CD4-positive, alpha-beta T cell treated with Interleukin-4 for 4 hours (primary cell): ENCODE measurements at places on chromosomes 4 and X.
A peak's percentile ranks its signal among the peaks of the same experiment; 100 is the strongest.

DNA sequence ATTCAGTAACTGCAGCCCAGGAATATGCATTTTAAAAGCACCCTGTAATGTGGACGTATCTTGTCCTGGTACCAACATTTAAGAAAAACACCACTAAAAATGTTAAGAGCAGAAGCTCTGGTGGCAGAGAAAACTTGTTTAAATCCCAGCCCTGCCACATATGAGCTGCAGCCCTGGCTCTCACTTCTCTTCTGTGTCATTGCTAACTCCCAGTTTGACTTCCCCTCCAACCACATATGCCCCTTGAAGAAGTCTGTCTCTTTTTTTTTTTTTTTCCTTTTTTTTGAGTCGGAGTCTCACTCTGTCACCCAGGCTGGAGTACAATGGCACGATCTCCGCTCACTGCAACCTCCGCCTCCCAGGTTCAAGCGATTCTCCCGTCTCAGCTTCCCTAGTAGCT lies 14.8 kb downstream of the LHFPL1 start:
- no peak for DNase-seq

DNA sequence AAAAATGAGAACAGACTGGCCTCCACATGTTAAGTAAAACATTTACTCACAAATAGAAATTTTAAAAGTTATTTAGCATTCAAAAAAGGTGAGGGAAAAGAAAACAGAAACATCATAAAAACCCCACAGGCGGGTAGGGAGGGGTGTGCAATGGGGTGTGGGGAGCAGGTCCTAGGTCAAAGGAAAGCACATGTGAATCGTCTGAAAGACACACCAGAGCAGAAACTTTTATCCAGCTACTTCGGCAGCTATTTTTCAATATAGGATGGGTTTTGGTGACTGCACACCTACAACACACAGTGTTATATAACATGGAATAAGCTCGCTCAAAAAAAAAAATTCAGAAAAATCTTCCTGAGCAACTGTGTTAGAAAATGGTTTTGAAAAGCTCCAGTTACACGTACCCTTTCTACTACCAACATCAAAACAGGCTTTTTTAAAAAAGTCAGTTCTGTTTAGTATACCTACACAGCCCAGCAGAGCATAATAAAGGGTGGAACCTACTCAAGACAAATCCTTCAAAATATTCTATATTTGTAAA lies 1.6 kb downstream of the OTUD4 start:
- peak; percentile 44 for DNase-seq

DNA sequence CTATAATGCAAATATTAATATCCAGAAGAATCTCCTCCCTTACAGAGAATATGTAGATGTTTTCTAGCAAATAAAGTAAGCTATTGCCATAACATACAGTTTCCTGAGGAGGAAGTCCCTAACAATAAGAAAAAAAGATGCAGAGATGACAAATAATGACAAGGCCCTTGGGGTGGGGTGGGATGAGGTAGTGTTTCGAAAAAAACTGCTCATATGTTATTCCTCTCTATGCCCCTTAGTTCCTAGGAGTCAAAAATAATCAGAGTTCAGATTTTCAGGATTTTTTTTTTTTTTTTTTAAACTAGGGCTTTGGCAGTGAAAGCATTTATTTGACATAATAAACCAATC lies 99.0 kb downstream of the ZAR1 start:
- no peak for DNase-seq

GRCh38 chr4:47383829-47384427 lies 79.6 kb downstream of the COMMD8 start:
- DNase-seq: peak; percentile 19

- DNase-seq: no peak
Measured at GRCh38 chr4:90317785-90318184, 190.6 kb downstream of the CCSER1 start.

- no peak for DNase-seq
Measured at GRCh38 chr4:74291471-74291870, 16.8 kb upstream of the EPGN start.

- no peak for DNase-seq
Measured at GRCh38 chrX:344371-344901, 25.8 kb upstream of the GTPBP6 start.

GRCh38 chr4:89134775-89135319 lies 23.5 kb downstream of the TIGD2 start:
- no peak for DNase-seq

GRCh38 chr4:108559068-108559793 lies 61.1 kb upstream of the RPL34 start:
- DNase-seq: no peak

DNA sequence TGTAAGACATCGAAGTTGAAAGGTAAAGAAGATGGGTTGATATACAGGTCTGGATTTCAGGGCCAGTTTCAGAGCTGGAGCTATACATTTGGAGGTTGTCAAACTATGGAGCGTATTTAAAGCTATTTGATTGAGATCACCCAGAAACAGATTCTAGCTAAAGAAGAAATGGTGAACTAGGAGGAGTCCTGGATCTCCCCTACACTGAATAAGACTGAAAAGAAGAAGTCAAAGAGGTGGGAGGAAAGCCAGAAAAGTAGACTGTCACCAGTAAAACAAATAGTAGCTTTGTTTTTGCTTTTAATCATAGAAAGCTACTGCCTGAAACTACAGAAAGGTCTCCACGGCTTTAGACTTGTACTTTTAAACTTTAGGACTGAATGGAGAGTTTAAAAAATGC lies 5.0 kb upstream of the NDP start:
- no peak for DNase-seq

DNA sequence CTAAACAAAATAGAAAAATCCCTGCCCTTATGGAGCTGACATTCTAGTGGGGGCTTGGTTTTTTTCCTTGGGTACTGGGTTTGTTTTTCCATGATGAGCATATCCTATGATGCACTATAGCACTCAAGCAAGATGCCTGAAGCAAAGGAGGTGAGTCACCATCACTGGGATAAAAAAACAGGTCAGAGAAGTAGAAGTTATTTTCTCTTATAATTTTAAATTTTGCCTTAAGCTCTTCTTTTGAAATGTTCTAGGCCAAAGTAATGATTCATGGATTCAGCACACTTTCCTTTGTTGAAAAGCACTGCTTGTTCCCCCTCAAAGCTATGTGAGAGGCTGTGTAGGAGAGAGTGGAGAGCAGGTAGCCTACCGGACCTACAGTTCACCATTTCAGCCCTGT lies 15.2 kb upstream of the CXCL2 start:
- no peak for DNase-seq

GRCh38 chr4:46937493-46937892 lies 28.4 kb upstream of the COX7B2 start:
- no peak for DNase-seq

- DNase-seq: no peak
Measured at GRCh38 chrX:46618947-46619346, 45.4 kb downstream of the CHST7 start.

GRCh38 chrX:121322159-121322558 lies 274.7 kb downstream of the GLUD2 start:
- DNase-seq: no peak

GRCh38 chr4:48778431-48779094 lies 1.5 kb downstream of the FRYL start:
- DNase-seq: peak; percentile 11

DNA sequence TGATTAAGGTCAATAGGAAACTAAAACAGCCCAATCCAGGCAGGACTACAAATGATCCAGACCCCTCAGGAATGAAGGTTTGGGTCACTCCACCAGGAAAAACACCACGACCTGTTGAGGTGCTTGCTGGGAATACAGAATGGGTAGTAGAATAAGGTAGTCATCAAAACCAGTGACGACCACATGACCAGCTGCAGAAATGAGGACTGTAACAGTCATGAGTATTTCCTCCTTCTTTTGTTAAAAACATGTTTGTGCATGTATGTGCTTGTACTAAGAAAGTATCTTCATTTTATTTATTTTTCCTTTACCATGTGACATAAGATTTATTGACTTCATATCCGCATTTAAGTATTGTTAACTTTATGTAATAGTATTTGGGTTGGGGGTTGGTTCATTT lies 603.5 kb upstream of the NR3C2 start:
- no peak for DNase-seq
